B cell (primary cell): ENCODE measurements at places on chromosomes 3 and 15. TPM values are rescaled to one million over a fixed set of nuclear protein-coding genes. Genes with fewer than 3 reads are reported as not detected.

- DNase-seq: no peak
Measured at GRCh38 chr15:89569090-89569745, 6.1 kb upstream of the TICRR start.

GRCh38 chr15:29695489-29696167 is 126.6 kb downstream of the TJP1 start:
- no peak for DNase-seq

DNA sequence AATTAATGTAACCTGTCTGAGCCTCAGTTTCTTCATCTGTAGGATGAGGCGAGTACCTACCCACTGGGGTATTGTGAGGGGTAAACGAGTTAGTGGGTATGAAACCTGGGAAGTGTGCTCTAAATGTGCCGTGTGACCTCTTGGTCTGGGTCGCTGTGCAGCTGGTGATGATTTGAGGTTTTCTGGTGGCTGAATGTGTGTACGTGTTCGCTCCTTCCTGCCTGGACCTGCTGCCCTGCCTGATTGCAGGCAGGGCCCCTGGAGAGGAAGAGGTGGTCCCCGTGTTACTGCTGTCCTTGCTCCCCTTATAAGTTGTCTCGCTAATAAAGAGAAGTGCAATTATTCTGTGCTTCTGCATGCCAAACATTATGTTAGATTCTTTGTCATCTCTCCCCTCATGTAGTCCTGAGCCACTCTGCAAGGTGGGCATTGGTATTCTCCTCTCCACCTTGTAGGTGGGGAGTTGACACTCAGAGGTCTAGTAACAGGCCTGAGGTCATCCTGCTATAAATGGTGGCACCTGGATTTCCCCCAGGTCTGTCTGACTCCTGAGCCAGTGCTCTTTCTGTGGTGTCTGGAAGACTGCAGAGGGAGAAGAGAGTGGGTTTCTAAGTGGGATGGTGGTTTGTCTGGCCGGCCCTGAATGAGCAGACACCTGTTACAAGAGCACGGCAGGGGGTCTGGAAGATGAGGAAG is 15.7 kb downstream of the PDIA5 start:
- DNase-seq: peak; percentile 16

The MME gene
- 11.2 and 11.5 TPM in 2 replicates for total RNA-seq

- DNase-seq: no peak
Measured at GRCh38 chr15:92869263-92869940, 30.7 kb upstream of the CHD2 start.

The TM4SF1 gene
- not detected in 2 replicates for total RNA-seq

DNA sequence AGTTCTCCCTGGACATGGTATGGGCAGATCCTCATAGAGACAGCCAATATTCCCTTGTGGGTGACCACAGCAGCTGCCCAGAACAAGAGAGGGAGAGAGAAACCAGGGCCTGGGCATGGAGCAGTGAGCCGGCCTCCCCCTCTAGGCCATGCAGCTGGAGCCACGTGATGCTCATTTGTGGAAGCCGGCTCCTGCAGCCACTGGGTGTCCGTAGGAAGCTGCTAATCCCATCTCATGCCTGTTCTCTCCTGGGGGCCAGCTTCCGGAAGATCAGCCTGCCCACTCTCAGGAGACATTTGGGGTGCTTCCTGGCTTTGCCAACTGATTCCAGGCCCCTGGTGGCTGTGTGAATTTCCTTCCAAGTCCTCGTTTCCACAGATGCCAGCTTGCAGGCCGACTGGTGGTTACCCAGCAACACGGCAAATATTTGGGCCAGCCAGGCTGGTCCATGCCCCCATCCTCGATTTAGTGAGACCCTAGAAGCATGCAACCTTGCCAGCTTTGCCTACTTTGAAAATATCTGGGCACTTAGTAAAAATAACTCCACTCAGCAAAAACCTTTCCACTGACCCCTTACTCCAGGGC is 55.3 kb downstream of the LINGO1 start:
- DNase-seq: no peak

The RLBP1 gene
- total RNA-seq: not detected in 2 replicates

The RASGRF1 gene
- total RNA-seq: 9.4 and 10.1 TPM in 2 replicates

GRCh38 chr3:179768080-179768479 is 115.2 kb downstream of the USP13 start:
- DNase-seq: no peak

DNA sequence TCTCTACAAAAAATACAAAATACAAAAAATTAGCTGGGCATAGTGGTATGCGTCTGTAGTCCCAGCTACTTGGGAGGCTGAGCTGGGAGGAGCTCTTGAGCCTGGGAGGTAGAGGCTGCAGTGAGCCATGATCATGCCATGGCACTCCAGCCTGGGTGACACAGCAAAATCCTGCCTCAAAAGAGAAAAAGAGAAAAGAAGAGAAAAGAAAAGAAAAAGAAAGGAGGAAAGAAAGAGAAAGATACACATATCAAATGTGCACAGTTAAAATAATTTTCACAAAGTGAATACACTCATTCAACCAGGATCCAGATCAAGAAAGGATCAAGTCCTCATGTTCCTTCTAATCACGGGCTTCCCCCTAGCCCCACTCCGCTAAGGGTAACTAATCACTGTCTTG is 5.8 kb upstream of the C15orf61 start:
- DNase-seq: no peak

The UNC13C gene
- total RNA-seq: not detected in 2 replicates

DNA sequence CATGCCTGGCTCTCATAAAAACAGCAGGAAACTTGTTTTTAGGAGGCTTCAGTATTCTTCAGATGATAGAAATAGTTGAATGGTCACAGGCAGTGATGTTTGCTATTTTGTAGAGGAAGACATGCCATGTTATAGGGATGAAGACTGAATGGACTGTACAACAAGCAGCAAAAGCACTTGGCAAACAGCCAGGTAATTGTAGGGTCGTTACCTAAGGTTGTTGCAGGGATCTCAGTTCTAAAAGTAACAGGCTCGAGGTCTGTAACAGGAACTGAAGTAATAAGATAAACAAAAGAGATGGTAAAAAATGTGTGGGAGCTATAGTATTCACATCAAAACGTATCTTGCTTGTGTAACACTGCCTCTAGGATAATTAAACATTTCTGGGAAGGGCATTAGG is 116.3 kb downstream of the TFG start:
- no peak for DNase-seq
